ENCODE measurements at places on chromosomes 12 and 14.

DNA sequence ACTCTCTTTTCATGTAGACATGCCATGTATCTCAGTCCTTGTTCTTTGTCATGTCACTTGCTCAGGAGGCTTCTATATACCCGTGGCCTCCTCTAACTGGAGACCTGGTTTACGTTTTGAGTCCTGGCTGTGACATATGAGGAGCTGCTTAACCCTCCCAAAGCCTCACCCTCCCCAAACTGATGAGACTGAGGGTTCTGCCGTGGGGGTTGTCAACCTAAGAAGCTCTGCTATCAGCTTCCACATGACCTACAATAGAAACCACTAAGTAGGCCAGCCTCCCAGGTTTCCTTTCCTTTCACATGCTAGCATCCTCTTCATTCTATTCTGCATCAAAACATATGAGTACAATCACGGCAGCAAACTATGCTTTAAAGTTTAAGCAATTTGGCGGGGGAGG lies 76.8 kb upstream of the WSCD2 start:
- DNase-seq: no peak

GRCh38 chr14:101590616-101591015 lies 29.3 kb downstream of the DIO3 start:
- DNase-seq: no peak

DNA sequence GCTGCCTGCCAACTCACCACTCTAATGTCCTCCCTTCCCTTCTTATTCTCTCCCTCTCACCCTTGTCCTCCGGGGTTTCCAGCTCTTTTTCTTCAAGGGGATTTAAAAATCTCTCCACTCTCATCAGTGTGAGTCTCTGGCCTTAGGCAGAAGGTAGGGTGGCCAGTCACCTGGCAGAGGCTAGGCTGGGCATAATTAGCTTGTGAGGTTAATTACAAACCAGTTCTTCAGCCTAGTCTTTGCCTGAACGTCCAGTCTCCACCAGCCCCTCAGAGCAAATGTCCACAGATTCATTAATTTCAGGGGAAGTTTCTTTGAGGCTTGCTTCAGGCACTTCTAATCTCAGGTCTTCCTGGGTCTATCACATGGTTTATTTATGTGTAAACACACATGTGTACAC lies 6.7 kb downstream of the KRT7 start:
- no peak for DNase-seq

GRCh38 chr12:89051065-89051677 lies 301.1 kb downstream of the DUSP6 start:
- peak; percentile 59 for DNase-seq

- DNase-seq: no peak
Observed at GRCh38 chr12:30345744-30346471, 349.8 kb downstream of the IPO8 start.

DNA sequence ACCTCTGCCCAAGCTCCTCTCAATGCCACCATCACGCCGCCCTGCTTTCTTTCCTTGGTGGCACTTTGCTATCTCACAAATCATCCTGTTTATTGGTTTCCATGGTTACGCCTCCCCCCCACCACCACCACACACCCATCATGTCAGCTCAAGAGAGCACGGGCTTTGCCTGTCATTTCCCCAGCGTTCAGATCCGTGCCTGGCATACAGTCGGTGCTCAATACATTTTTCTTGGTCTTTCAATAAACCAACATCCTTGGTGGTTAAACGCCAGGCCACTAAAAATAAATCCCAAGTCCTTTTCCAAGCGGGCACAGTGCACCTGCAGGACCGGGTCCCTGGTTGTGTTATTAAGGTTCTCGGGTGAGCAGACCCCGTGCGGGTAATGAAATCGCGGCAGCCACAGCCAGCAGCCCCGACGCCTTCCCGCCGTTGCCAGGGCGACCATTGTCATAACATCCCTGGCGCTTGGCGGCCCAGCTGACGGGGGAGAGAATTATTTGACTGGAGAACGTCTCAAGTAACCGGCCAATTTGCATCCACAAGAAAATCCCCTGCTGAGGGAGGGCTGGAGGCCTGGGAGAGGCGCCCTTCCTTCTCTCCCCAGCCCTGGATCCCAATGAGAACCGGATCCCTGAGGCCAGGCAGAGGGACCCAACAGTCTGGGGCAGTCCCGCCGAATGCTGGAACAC lies 92.9 kb downstream of the KSR2 start:
- DNase-seq: no peak

DNA sequence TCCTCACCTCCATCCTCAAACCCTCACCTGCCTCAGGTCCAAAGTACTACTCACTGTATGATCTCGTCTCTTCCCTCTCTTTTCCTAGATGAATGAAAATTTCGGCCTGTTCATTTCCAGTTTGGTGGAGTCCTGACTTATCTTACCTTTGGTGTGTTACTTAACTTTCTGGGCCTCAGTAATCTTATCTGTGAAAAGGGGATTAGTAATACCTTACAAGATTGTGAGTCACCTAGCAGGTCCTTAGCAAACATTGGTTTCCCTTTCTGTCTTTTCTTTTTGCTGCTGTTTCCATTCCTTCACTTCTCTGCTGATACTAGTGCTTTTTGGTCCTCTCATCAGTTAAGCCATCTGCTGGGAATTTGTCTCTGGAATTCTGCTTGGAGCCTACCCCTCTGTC lies 52.8 kb downstream of the AKAP6 start:
- no peak for DNase-seq

GRCh38 chr12:21851151-21851550 lies 76.6 kb upstream of the KCNJ8 start:
- DNase-seq: no peak

DNA sequence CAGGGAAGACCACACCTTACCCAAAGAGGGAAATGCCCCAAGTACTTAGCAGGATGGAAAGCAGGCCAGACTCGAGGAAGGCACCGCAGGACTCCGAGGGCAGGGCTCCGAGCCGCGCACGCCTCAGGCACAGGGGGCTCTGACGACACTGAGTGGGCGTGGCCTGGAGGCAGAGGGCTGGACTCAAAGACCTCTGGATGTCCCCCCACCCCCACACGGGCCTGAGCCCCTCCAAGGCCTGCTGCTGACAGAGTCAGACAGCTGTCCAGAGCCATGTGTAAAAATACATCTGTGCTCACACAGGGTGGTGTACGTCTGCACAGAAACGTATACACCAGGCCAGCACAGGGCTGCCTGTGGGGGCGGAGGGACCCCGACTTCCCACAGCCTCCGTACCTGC lies 1.4 kb downstream of the AKT1 start:
- no peak for DNase-seq

GRCh38 chr12:64419696-64420095 lies 15.5 kb downstream of the XPOT start:
- DNase-seq: no peak

DNA sequence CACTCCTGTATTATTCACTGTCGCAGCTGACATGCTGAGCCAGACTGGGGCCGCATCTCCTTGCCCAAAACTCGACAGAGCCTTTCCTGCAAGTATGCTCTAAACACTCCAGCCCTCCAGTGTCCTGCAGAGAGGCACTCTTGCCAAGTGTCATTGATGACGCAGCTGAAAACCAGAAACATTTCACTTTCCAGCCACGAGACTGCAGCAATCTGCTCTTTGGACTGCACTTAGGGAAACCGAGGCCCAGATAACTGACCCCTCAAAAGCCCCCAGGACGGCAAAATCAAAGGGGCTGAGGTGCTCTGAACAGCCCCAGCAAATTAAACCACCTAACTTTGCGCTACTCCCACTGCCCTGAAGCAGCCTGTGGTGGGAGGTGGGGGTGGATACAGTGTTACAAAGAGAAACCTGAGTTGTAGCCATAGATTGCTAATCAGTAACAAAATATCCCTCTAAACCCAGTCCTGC lies 2.6 kb downstream of the CCDC85C start:
- no peak for DNase-seq

- no peak for DNase-seq
Observed at GRCh38 chr14:103123634-103124500, 606 bp downstream of the TNFAIP2 start.

DNA sequence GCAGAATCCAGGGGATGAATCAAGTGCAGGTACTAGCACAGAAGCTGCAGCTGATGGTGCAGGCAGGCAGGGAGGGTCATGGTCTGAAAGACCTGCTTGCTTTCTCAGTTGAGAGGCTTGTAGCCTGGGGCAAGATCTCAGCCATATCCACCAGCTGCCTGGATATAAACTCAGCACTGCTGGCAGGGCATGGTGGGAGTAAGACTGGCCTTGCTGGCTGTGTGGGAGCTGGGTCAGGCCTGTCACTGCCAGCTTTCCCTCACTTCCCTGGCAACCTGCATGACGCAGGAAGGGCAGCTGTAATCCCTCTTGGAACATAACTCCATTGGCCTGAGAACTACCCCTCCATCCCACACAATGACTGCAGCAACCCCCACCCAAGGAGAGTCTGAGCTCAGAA lies 230.1 kb downstream of the ANO6 start:
- no peak for DNase-seq

DNA sequence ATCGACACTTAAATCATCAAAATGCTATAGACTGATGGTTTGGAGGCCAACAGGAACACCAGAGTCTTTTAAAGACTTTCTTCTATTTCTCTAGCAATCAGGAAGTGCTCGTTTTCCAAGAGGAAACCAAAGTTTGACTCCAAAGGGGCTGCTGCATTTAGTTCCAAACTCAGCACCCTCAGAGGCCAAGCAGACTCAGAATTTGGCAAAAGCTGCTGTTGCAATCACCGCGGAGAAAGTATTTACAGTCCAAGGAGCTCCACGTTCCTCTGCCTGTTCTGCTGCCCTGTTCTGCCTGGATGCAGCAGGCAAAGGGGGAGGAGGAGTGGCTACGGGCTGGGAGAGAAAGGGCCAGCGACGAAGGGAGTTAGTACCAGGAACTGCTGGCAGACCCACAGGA lies 325.1 kb downstream of the BCL11B start:
- no peak for DNase-seq

DNA sequence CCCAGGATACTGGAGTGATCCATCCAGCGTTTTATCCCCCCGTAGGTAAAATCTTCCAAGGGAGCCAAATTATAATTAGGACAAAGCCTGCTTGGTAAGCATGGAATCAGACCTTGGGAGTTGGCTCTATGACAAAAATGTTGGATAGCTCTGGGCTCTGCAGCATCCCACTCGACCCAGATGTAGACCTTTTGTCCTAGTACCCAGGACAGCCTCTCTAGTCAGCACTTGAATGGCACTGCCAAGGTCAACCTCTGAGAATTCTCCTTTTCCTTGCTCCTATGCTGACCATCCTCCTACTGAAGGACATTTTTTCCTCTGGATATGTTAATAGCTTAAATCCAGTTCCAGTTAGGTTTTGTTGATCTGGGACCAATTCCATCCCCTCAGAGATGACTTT lies 104.7 kb upstream of the SLC35F4 start:
- DNase-seq: no peak

DNA sequence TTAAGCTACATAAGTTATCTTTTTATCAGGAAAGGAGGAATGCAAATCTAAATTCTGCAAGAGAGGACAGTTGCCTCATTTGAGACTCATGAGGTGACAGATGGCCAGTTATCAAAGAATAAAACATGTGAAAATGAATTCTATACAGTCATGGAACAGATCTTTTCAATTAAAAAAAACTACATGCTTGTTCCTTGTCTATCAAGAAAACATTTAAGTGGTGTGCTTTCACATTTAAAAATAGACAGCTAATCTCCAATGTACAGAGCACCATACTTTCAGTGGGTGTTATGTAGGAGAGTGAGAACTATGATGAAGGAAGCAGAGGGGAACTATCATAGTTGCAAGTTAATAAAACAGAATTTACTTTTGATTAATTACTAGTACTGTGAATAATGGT lies 76.7 kb upstream of the TTC7B start:
- DNase-seq: no peak

DNA sequence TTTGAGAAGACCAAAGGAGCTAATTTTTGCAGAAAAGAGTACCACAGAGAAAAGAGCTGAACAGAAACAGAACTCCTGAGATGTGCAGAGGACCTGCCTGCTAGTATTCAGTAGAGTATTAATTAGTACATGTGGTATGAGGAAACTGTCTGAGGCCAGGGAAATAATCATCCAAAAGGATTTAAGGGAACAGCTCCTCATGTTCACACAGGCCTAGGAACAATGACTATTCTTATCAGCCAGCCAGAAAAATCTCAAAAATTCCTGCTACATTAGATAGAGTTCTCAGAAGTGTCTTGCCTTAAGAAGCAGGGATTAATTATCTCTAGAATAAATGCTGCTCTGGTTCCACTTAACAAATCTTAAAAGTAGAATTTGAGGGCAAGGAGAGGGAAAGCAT lies 36.4 kb downstream of the PKP2 start:
- no peak for DNase-seq

DNA sequence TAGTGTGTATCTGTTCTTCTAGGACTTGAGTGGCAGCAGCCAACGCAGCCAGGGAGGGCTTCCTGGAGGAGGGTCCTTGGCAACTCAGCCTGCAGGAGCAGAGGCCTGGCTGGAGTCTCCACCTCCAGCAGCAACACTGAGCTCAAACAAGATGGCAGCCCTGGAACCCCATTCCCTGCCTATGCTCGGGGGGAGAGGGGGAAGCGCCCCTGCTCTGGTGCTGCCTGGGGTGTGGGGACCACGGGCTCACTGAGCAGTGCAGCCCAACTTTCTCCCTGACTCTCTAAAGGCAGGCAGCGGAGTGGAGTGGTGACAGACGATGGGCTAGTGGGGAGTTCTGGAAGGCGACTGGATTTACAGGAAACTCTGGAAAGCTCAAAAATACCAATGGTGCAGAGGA lies 160.7 kb downstream of the CALM1 start:
- DNase-seq: no peak

DNA sequence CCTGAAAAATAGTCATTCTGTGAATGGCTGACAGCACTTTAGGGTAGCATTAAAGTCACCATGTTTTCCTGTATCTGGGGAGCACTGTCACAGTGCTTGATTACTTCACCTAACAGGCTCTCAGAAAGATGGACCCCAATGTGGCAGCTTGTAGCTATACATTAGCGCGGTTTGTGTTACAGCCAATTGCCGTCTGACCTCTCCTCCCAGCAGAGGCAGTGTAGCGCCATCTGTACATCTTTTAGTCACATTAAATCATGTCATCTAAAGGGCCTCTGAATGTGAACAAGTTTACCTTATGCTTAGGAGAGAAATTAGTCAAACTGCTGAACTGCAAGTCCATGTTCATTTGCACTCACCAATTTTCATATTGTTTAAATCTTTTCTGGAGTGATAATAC lies 113.7 kb downstream of the LMO3 start:
- no peak for DNase-seq

GRCh38 chr12:72677846-72678245 lies 405.7 kb downstream of the TRHDE start:
- no peak for DNase-seq

DNA sequence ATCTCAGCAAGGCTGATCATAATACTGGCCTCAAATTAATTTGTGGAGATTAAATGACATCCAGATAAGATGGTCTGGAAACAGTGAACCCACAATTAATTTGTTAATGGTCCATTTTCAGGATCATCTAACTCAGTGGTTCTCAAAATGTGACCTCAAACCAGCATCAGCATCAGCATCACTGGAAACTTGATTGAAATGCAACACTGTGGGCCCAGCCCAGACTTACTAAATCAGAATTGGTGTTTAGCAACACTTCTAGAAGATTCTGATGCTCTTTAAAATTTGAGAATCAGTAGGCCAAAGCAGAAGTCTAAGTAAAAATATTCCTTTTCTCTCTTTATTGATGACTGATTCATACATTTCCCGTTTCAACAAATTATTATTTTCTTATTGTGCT lies 10.7 kb upstream of the KRT82 start:
- DNase-seq: no peak

GRCh38 chr12:98516111-98516873 lies 902 bp downstream of the TMPO start:
- DNase-seq: peak; percentile 92

- no peak for DNase-seq
Observed at GRCh38 chr14:39492267-39492666, 60.0 kb upstream of the FBXO33 start.

- DNase-seq: no peak
Observed at GRCh38 chr12:46472893-46473633, 100.5 kb upstream of the SLC38A2 start.

Data from SW480 (cell line).